ENCODE measurements at places on chromosomes 7 and 10. TPM values are rescaled to one million over a fixed set of nuclear protein-coding genes. Genes with fewer than 3 reads are reported as not detected.

DNA sequence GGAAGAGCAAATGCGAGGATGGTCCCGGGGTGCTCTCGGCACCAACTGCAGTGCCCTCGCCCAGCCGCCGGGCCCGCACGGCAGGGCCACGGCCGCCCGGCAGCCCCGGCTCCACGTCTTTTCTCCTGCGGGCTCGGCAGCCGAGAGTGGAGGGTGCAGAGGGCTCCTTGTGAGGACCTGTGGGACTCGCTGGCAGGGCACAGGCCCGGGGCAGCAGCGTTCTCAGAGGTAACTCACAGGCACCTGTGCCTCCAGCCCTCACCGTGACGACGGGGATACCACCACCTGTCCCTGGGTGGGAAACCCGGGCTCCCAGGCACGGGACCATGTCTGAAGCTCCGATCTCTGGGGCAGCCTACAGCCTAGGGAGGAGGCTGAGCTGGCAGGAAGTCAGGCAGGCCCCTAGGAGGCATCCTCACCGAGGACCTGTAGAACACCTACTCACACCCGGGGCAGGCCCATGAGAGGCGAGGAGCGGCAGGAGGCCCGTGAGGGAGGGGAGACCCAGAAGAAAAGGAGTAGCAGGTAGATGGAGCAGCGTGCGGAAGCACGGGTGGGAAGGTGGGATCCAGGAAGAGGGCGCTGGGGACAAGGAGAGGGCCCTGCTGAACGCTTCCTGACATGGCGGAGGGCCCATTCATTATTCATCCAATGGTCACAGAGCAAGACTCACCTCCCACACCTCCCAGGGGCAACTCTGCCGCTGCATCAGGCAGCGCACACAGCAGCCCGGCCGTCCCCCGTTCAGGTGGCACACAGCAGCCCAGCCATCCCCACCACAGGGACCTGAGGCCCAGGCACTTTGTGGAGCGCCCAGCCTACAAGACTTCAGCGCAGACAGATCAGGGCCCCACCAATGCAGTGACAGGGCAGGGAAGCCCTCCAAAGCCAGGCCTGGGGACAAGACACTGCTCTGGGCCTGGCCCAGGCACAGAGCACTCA is 244.9 kb downstream of the MAD1L1 start:
- peak; percentile 39 for DNase-seq

DNA sequence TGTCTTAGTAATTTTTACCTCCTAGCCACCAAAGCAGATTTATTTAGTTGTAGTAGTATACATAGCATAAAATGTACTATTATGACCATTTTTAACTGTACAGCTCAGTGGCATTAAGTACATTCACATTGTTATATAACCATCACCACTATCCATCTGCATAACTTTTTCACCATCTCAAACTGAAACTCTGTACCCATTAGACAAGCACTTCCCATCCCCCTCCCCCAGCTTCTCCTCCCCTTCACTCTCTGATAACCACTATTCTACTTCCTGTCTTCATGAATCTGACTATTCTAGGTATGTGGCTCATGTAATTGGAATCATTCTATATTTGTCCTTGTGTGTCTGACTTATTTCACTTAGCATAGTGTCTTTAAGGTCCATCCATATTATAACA is 71.9 kb downstream of the MRPL32 start:
- no peak for DNase-seq

GRCh38 chr10:35416619-35417312 is 80.5 kb downstream of the CCNY start:
- no peak for DNase-seq

HOXA9 gene
- total RNA-seq, result 27.9 TPM

TMEM196 gene
- total RNA-seq, result 0.13 TPM

DNA sequence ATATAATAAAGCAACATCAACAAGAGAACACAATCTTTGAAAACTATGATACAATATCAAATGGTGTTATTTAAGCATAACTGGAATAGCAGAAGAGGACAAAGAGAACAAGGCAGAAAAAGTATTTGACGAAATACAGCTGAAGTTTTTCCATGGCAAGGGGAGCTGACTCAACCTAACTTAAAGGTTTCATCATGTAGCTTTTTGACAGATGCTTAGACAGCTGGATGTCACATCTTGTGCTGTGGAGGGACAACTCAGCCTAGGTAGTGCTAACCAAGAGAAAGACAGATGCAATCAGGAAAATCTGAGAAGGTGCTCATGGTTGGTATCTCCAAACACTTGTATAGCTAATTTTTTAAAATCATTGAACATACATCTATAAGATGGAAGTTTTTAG is 208.2 kb downstream of the TFEC start:
- DNase-seq, result no peak

TNRC18 gene
- total RNA-seq, result 112 TPM

ERVW-1 gene
- not detected for total RNA-seq

SEMA3A gene
- total RNA-seq, result 76.7 TPM

DNA sequence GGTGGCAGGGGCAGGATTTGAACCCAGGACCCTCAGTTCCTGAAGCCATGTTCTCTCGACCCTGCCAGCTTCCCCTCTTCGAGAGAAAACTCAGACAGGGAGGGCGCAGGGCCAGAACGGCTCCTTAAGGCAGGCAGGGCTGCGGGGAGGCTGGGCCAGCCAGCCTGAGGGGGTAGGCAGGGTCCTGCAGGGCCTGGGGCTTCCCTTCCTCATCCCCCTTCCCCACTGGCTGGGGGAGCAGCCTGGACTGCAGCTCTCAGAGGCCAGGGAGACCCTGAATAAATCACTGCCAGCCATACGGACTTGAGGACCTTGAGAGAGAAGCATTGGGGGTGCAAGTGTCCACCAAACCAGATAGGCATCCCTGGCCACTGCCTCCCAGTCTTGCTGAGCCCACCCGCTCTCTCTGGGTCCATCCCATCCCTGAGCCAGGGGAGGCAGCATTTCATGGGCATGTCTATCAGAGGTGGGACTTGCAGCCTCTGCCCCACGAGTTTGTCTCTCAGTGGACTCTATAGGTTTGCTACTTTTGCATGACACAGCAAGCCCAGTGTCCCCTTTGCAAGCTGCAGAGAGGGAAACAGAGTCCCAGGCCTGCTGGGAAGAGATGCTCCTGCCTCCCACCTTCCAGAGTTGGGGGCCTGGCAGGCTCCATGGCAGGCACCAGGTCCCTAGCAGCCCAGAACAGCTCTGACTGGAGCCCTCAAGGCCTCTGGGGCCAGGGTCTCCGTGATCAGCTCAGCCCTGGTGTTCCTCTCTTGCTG is 70.9 kb downstream of the MYL10 start:
- no peak for DNase-seq

DNA sequence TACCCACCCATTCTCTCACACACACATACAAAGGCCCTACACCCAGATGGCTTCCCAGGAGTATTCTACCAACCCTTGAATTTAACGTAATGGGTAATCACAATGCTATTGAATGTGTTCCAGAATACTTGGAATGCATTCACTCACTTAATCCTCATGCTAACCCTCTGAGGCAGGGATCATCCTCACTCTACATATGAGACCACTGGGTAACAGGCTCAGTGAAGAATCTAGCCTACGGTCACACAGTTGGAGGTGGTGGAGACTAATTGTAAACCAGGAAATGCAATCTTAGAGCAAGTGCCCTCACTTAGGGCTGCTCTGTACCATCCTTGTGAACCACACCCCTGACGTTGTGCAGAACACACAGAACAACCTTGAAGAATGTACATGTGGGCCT is 87.5 kb downstream of the PPP1R3C start:
- DNase-seq, result no peak

DNA sequence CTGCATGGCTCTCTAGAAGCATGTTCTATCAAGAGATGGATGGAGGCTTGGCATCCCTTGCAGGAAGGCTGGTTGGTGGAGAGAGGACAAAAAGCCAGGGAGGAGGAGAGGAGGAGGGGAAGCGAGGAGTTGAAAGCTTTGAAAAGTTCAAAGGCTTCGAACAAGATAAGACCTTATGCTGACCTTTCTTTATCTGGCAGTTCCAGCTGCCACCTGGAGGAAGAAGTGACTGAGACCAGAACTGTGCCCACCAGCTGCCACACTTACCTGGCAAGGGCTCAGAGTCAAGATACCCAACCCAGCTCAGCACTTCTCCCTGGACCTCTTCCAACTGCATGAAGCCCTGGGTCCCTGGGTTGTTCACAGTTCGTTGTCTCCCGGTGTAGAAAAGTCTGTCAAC is 14.8 kb downstream of the CCL24 start:
- no peak for DNase-seq

DNA sequence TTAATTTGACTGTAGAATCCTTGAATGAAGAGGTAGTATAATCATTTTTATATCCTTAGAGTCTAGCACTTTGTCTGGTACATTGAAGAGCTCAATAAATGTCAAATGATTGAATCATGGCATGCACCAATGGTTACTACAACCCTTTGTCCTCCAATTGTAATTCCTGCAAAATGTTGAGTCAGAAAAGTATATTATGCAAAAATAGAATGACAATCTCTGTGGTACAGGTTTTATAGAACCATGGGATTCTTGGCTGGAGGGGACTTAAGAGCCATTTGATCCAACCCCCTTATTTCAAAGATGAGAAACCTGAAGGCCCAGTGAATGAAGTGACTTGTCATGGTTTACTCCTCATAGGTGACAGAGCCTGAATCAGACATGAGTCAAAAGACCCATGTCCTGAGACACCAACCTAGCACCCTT is 30.9 kb upstream of the SMKR1 start:
- no peak for DNase-seq

- DNase-seq, result peak; percentile 50
Measured at GRCh38 chr7:64882341-64883112, 20.5 kb upstream of the ZNF273 start.

BLNK gene
- 13.2 TPM for total RNA-seq

GRCh38 chr10:22803261-22803885 is 89.0 kb upstream of the PIP4K2A start:
- no peak for DNase-seq

- no peak for DNase-seq
Measured at GRCh38 chr10:4918236-4918635, 45.0 kb upstream of the AKR1C1 start.

CREB5 gene
- 0.61 TPM for total RNA-seq

RARRES2 gene
- total RNA-seq, result 202 TPM

- DNase-seq, result no peak
Measured at GRCh38 chr7:126605553-126605952, 647.2 kb downstream of the GRM8 start.

- DNase-seq, result no peak
Measured at GRCh38 chr7:114530057-114530611, 115.5 kb downstream of the FOXP2 start.

- DNase-seq, result no peak
Measured at GRCh38 chr7:105391429-105391828, 2.7 kb upstream of the SRPK2 start.

DNA sequence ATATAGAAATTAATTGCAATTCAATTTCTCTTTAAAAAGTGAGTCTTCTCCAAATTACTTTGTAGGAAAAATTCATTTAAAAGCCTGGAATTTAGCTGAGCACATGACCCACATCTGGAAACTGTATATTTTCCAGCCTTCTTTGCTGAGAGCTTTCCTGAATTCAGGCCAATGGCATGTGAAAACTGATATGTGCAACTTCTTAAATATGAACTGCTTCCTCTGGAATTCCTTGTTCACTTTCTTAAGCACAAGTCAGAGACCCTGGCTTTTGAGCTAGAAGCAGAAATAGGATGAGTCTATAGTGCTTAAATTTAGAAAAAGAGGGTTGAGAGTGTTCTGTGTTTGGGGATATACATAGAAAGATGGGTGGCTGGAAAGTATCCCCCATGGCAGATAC is 365.1 kb upstream of the MTPN start:
- DNase-seq, result no peak
